ENCODE measurements at places on chromosomes 4 and X.

- no peak for DNase-seq
Measured at GRCh38 chrX:121154858-121155404, 107.5 kb downstream of the GLUD2 start.

GRCh38 chr4:4480205-4480604 lies 61.6 kb downstream of the STX18 start:
- DNase-seq: no peak

DNA sequence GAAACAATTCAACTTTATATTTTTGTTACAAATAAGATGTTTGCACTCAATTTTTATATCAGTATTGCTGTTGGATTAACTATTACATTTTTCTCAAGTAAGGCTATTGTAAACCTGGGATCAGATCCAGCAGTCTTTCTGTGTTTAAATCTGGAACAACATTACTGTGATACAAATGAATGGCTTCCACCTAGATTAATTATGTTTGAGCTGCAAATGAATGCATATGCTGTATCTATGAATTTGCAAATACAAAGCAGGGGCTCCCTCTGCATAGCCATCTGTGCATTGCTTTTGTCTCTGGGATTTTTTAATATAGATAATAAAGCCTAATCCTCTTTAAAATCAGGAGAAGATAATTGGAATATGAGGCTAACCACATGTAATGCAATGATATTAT lies 69.8 kb upstream of the NEIL3 start:
- no peak for DNase-seq

DNA sequence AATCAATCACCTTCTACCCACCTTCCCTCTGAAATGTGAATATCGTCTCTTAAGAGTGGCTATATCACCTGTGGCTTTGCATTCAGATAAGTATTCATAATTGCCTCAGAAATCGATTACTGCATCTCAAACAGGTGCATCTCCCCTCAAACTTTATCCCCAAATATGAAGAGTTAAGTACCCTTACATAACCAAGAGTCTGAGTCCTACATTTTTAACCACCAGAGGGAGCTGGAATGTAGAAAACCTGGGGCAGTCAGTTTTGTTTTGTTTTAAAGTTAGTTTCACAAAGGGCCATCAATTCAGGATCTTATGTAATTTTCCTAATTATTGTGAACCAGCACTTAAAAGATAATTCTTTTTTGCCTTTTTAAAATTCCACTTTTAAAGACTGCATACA lies 5.7 kb downstream of the TCEANC start:
- DNase-seq: no peak

DNA sequence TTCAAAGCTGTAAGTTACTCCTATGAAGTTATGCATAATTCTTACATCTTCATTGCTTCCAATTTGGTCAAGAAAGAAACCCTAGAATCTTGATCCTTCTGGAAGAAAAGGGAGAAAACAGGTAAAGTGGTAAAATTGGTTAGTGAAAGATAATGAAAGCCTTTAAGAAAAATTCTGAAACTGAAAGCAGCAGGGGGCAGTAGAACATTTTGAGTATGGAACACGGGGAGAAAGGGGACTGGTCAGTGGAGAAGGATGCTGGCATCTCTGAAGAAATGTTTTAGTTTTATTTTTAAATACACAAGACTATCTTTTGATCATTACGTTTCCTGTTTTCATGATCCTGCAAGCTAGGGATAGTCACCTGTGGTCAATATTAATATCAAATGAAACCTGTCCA lies 54.3 kb downstream of the SLIT2 start:
- DNase-seq: no peak

DNA sequence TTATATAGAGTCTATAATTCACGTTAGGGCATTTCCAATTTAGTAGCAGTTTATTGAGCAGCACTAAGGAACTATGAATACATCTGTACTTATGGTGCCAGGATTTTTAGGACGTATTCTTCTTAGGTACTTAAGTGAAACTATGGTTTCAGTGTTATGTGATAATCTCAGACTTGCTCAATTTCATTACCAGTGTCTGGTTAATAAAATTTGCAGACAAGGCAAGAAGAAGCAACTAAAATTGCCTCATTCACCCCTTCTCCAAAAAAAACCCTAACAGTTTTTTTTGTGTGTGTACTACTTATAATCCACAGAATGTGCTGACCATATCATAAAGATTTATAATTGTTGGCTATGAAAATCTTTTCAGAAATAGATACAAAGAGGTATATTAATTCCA lies 6.0 kb upstream of the CXCL10 start:
- DNase-seq: no peak

DNA sequence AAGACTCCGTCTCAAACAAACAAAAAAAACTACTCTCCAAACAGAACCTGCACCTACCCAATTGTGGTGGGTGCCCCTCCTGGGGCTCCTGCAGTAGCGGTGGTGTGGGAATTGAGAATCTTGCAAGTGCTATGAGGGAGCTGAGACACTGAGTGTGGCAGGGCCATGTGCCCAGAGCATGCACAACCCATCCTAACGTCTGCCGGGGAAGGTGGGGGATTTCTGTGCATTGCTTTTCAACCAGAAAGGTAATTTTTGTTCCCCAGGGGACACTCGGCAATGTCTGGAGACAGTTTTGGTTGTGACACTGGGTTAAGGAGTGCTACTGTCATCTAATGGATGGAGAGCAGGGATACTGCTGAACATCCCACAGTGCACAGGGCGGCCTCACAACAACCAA lies 35.7 kb downstream of the TBL1X start:
- DNase-seq: no peak

DNA sequence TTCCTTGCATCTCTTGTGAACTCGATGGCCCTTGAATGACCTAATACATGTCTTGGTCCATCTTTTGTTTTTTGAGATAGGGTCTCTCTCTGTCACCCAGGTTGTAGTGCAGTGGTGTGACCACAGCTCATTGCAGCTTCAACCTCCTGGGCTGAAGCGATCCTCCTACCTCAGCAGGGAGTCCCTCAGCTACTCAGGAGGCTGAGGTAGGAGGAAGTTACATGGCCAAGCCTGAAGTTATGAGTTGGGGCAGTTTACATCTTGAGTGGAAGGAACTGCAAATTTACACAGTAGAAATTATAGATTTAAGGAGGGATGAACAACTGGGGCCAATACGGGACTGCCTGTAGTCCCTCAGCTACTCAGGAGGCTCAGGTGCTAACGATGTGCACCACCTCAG lies 97.2 kb upstream of the METTL14 start:
- DNase-seq: no peak

- DNase-seq: no peak
Measured at GRCh38 chr4:748461-748860, 42.8 kb downstream of the PCGF3 start.

GRCh38 chr4:110003401-110004187 lies 90.9 kb downstream of the EGF start:
- no peak for DNase-seq

- DNase-seq: peak; percentile 27
Measured at GRCh38 chr4:3073158-3074077, 920 bp downstream of the HTT-AS start.

GRCh38 chrX:153572601-153573000 lies 26.3 kb downstream of the CCNQ start:
- DNase-seq: no peak

GRCh38 chr4:153509724-153510123 lies 43.6 kb downstream of the TMEM131L start:
- DNase-seq: no peak

GRCh38 chr4:141309874-141310273 lies 89.2 kb downstream of the ZNF330 start:
- DNase-seq: no peak

DNA sequence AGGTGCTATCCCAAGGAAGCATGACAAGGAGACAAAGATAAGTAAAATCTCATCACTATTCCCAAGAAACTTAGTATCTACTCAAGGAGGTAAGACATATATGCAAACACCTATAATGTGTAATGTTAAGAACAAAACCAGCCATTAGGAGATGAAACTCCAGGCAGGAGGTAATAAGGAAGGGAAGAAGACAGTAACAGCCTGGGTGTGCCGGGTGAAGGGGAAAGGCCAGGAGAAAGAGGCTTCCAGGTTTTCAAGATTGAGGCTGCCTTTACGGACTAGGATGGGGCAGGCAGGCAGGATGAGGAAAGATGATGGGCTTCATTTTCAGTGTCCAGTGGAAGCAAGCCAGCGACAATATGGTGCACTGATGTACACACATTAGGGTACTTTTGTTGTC lies 62.5 kb downstream of the LEF1 start:
- no peak for DNase-seq

- no peak for DNase-seq
Measured at GRCh38 chrX:28969126-28969525, 381.9 kb downstream of the IL1RAPL1 start.

GRCh38 chr4:88891636-88892035 lies 165.3 kb downstream of the FAM13A start:
- no peak for DNase-seq

- no peak for DNase-seq
Measured at GRCh38 chr4:66736606-66737005, 808.7 kb downstream of the CENPC start.

- DNase-seq: no peak
Measured at GRCh38 chr4:7805533-7806337, 133.9 kb downstream of the AFAP1 start.

- no peak for DNase-seq
Measured at GRCh38 chr4:118773429-118773792, 62.5 kb downstream of the SEC24D start.

- no peak for DNase-seq
Measured at GRCh38 chr4:137370679-137371078, 161.6 kb downstream of the PCDH18 start.

DNA sequence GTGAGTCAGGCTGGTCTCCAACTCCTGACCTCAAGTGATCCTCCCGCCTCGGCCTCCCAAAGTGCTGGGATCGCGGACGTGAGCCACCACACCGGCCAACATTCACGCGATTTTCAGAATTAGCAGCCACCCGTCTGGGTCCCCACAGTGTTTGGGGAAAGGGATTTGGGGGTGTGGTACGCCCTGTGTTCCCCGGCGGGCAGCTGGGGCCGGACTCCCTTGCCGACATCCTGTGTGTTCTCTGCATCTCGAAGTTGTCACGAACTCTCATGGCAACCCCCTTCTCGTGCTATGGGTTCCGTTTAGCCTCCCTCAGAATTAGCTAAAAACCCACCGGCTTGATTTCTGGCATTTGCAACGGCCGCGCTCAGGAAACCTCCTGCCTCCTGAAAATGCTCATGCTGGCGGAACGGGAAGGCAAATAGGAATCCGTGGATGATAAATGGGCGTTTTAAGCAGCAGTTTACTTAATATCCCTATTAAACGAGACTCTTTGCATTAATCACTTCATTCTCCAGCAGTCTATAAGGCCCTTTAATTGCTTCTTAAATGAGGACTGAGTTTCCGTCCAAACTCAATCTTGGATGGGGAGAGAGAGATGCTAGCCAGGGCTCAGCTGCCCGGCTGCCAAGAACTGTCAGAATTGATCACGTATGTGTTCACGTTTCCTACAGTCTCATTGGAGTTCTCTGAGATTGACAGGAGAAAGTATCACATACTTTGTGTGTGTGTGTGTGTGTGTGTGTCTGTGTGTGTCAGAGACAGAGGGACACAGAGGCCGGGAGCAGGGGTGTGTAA lies 78.9 kb upstream of the PPP2R3B start:
- no peak for DNase-seq

DNA sequence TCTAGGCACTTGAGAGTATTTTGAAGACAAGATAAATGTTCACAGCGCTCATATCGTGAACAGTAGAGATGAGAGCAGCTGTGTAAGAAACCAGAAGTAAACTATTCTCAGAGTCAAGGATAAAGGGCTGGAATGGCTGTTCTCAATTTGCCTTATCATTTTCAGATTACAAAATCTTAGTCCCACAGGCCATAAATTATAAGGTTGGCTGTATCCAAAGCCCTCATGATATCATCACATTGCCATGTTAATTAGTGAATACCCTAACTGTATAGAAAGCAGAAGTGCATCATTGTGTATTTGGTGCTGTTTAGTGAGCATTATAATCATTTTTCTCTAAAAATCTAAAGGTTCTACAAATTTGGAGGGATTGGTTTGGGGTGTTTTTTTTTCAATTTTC lies 168.9 kb upstream of the EDNRA start:
- no peak for DNase-seq

DNA sequence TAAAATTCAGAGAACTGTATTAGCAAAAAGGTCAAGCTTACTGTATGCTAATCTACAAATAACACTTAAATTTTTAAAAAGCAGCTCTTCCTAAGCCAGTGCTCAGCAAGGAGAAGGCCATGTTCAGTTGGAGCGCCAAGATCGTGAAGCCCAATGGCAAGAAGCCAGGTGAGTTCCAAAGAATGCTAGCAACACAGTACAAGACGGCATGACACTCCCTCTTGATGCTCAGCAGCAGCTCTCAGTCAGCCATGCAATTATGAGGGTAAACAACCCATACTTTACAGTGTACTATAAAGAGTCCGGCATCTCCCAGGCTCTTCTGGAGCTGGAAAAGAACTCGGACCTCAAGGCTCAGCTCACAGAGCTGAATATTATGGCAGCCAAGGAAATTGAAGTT lies 34.9 kb downstream of the STX18 start:
- DNase-seq: no peak

DNA sequence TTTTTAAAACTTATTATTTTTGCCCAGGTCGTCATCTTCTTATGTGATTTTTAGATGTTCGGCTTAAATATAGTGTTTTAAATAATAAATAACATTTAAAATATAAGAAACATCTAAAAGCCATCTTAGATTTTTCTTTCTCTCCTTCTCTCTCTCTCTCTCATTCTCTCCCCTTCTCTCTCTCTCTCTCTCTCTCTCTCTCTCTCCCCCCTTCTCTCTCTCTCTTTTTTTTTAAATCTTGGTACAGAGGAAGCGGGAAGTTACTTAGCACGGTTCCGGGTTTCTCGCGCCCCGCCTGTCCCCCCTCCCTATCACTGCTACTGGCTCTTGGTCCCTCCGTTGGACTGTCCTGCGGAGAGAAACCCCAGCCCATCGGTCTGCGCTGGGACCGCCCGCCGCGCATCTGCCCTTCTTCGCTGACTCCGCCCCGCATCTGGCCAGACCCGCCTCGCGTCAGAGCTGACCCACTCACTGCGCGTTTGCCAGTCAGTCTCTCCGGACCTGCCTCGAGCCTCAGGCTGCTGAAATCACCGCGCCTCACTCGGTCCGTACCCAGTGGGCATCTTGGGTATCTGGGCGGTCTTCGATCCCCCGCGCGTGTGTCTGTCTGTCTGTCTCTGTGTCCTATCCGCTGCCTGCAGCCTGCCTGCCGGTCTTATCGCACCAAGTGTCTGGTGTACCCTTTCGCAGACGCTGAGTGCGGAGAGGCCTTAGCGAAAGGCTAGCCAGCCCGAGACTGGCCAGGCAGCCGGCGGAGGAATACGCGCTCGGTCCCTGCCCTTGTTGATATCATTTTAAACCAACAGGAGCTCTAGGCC lies at the start of gene PABPC5:
Gene PABPC5, plus strand, starts transcription at position 489 of the 818 bp plus-strand sequence. CDS start 739 bp downstream, outside the sequence.
- DNase-seq: peak; percentile 72

GRCh38 chr4:150181536-150181935 lies 103.3 kb downstream of the DCLK2 start:
- DNase-seq: peak; percentile 26

GRCh38 chr4:62204136-62204535 lies 1004.0 kb downstream of the ADGRL3 start:
- DNase-seq: no peak

GRCh38 chr4:184349283-184350039 lies 124.9 kb downstream of the IRF2 start:
- DNase-seq: no peak

GRCh38 chrX:147978931-147979330 lies 2.2 kb upstream of the FMR1NB start:
- no peak for DNase-seq
